BJ (cell line): ENCODE measurements at places on chromosomes 1 and 21. TPM values are rescaled to one million over a fixed set of nuclear protein-coding genes. Genes with fewer than 3 reads are reported as not detected.
A peak's percentile ranks its signal among the peaks of the same experiment; 100 is the strongest.

Gene SMPDL3B
- polyA plus RNA-seq, result 0.21 and 0.34 TPM in 2 replicates

Gene PIK3R3
- 1.5 and 2.2 TPM in 2 replicates for polyA plus RNA-seq

Gene NUP210L
- polyA plus RNA-seq, result not detected in 2 replicates

Gene KRTAP21-2
- polyA plus RNA-seq, result not detected in 2 replicates

GRCh38 chr1:223052462-223052861 lies 90.6 kb downstream of the TLR5 start:
- no peak for DNase-seq

- no peak for DNase-seq
Observed at GRCh38 chr21:39175154-39175553, 8.1 kb downstream of the PSMG1 start.

DNA sequence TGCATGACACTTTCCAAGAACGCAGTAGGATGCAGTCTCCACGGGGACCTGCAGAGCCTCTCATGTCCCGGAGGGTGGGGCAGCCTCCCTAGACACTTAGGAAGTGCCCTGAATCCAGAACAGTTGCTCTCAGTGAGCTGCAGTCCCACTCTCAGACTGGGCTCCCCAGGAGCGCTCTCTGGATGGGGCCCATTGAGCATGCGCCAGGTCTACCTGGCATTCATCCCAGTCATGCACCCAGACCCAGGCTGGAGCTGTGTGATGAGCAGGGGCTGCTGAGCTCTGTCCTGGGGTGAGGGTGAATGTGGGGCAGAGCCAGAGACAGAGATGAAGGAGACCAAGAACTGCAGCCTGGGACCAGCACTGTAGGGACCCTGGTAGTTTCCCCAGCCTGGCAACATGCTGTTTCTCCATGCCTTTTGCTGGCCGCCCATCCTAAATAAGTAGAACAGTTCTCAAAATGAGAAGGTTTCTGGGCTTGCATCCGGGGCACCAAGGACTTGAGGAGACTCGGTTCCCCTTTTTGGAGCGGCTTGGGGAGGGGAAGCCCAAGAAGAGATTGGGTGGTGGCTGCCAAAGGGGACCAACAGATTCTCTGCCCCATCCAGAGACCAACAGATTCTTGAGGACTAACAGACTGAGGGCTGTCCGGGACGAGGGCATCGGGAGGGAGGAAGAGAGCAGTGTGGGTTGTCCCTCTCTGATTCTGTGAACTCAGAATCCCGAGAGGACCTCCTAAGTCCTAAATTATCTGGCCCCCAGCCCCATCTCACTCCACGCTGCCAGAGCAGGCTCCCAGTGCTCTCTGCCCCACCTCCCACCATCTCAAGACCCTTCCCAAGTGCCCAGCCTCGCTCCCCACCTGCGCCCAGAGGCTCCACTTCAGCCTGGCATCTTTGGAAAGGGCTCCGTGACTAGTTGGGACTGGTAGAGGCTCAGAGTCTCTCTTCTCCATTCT lies 1.0 kb upstream of the PGLYRP4 start:
- no peak for DNase-seq

GRCh38 chr1:14970115-14970798 lies 183.3 kb upstream of the TMEM51 start:
- peak; percentile 88 for DNase-seq

GRCh38 chr1:176315519-176316220 lies 108.6 kb upstream of the COP1 start:
- no peak for DNase-seq

DNA sequence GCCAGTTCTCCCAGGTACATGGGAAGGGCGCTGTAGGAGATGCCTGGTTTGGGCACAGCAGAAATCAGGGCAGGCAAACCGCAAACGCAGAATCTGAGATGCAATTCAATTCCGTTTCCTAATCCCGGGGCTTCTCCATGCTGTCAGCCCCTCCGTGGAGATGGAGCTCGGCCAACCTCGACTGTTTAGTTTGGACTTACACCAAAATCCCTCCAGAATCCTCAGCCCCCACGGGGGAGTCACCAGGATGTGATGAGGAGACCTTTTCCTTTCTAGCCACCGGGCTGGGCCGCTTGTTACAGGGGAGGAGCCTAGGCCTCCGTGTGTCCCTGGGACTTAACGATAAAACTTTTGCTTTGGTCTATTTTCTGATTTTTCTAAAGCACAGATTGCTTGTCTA lies 7.9 kb downstream of the SLC2A7 start:
- no peak for DNase-seq

GRCh38 chr1:204041232-204041767 lies 31.6 kb upstream of the SOX13 start:
- DNase-seq, result no peak
